ENCODE measurements at places on chromosomes 13 and 19.

DNA sequence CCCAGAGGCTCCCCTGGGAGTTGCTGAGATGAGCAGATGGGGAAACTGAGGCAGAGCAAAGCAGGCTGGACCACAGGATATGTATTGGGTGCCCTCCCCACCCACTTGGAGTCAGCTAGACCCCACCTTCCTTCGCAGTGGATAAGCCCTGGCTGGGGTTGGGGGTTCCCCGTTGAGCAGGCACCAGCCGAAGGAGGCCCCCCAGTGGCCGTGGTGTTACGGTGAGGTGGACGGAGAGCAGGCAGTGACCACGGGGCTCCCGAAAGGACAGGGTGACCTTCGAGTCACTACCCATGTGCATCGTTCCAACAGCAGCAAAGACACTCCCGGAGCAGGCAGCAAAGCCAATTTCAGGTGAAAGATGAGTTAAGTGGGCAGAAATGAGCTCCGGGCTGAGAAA is 62.4 kb upstream of the ADGRE5 start:
- peak; percentile 76 for DNase-seq

DNA sequence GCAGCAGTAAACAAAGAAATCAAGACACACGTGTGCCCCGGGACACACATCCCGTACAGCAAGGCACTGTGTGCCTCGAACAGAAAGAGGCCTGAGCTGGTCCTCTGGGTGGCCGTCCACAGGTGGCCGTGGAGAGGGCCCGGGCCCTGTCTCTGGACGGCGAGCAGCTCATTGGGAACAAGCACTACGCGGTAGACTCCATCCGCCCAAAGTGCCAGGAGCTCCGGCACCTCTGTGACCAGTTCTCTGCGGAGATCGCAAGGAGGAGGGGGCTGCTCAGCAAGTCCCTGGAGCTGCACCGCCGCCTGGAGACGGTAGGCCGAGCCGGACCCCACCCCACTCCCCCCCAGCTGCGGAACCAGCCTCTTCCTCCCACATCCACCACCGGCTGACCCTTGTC is 30.7 kb upstream of the F7 start:
- DNase-seq, result no peak

- DNase-seq, result no peak
Measured at GRCh38 chr13:97220151-97220900, 1.8 kb upstream of the MBNL2 start.

- DNase-seq, result no peak
Measured at GRCh38 chr13:30373727-30374126, 48.6 kb upstream of the UBE2L5 start.
